Activated T-cell treated with anti-CD3 and anti-CD28 coated beads, Interleukin-2, amount 50 U/mL, for 24 hours (primary cell): ENCODE measurements at places on chromosomes 6 and 20.

DNA sequence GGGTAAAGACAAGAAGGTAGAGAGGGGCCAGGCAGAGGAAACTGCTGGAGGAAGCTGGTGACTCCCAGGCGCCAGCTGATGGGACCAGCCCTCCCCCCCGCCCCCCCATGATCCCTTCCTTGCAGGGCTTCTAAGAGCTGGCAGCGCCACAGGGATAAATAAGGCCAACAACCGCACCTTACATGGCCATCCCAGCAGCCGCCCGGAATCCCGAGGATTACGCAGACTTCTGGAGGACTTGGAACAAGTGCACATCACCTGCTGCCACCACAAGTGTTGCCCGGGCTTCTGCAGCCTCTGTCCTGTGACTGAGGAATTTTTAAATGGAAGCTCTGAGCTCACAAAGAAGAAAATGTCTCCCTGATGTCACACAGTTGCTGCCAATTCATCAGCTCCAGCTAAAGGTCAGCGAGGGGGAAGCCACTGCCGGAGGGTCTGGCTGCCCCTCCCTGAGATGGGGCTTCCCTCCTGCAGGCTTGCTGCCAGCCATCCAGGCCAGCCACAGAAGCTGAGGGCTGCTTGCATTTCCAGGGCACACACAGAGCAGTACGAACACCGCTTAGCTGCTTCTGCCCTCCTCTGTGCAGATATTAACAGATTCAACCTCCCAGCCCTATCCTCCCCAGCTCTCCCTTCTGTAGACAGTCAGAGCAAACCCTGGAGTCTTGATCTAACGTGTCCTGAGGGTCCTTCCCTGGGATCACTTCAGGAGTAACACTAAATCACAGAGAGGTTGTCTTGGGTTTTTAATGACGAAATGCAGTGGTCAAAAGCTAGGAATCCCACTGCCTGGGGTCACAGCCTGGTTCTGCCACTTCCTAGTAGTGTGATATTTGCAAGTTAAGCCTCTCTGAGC is 38.6 kb upstream of the PIM1 start:
- no peak overlapping the region for H3K27ac ChIP-seq
- H3K4me3 ChIP-seq: no peak overlapping the region
- no peak for DNase-seq
- no peaks in the 10 kb centered on the region for H3K36me3 ChIP-seq
- peaks cover 17% of the 10 kb centered on the region for H3K4me1 ChIP-seq

DNA sequence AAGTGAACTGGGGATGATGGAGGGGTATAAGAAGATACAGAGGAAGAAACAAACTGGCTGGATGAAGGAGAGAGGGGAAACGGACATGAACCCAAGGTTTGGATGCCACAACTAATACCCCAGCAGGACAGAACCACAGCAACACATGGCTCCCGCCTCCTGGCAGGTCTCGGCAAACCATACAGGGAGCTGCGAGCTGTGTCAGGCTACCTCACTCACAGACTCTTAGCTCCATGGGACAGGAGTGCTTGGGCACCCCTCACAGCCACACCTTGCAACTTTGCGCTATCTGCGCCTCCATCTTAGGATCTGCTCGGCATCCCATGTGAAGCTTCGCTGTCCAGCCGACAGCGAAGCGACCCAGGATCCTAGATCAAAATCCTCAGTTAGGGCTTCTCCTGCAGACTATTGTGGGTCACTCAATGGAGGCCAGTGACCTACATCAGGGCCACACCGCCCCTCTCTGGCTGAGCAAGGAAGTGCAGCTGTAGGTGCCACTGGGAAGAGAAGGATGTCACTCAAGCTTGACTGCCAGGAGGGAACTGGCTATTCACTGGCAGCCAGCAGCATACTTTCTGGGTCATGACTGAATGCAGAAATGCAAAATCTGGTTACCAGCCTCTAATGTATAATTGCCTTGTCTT is 174.4 kb upstream of the RIN2 start:
- no peaks in the 10 kb centered on the region for H3K27me3 ChIP-seq
- no peaks in the 10 kb centered on the region for H3K36me3 ChIP-seq
- H3K4me3 ChIP-seq: no peak overlapping the region
- H3K4me1 ChIP-seq: no peaks in the 10 kb centered on the region

DNA sequence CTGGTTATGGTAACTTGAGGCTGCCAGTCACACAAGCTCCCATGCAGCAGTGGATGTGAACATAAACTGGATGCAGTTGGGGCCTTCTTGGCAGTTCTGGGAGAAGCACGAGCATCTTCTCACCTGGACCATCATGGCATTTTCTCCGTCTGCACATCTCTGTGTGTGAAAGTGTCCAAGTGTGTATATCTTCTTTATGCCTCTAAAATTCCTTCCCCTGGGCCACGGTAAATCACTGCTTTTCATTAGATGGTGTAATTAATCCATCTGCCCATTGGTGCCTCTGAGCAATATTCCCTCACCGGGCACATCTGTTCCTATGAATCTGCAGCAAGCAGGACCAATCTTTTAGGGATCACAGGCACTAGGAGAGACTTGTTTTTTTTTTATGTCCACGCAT is 138.0 kb downstream of the MAP3K7 start:
- DNase-seq: no peak
- no peaks in the 10 kb centered on the region for H3K36me3 ChIP-seq
- no peak overlapping the region for H3K27ac ChIP-seq
- H3K4me3 ChIP-seq: no peak overlapping the region

- H3K4me3 ChIP-seq: no peak overlapping the region
- H3K27ac ChIP-seq: no peak overlapping the region
- no peaks in the 10 kb centered on the region for H3K36me3 ChIP-seq
These were observed 37.8 kb downstream of the SIRPA start for GRCh38 chr20:1932971-1933370.

- DNase-seq: no peak
- H3K4me1 ChIP-seq: no peaks in the 10 kb centered on the region
- H3K36me3 ChIP-seq: no peaks in the 10 kb centered on the region
- H3K4me3 ChIP-seq: no peak overlapping the region
- H3K27me3 ChIP-seq: peaks cover 4% of the 10 kb centered on the region
- H3K27ac ChIP-seq: no peak overlapping the region
These were observed 277.3 kb downstream of the TAF4 start for GRCh38 chr20:61788343-61788742.

DNA sequence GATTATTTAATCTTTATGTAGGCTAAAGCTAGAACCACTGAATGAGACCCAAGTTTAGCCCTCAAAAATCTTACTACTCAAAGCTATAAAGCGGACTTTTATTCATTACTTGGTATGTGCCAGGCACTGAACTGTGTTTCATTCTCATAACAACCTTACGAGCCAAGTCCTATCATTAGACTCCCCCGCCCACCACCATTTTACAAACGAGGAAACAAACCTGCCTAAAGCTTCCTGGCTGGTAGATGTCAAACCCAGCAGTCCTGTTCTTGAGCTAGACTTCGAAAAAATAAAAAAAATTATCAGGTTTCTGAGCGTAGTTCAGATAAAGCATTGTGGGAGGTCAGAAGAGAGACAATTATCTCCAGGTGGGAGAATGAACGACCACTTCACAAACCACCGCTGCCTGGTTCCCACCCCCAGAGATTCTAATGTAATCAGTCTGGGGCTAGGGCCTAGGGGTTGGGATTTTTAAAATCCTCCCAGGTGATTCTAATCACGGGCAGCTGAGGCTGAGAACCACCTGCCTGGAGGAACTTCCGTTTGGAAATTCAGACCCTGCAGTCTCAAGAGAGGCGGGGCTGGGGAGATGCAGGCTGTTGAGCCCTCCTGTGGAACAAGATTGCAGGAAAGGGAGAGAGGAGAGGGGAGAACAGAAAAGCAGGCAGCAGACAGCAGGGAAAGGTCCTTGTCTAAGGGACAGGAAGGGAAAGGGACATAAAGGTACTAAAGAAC is 8.6 kb downstream of the ADTRP start:
- H3K4me3 ChIP-seq: no peak overlapping the region
- no peaks in the 10 kb centered on the region for H3K36me3 ChIP-seq
- peaks cover 32% of the 10 kb centered on the region for H3K4me1 ChIP-seq
- H3K27me3 ChIP-seq: peaks cover 1% of the 10 kb centered on the region

- H3K4me3 ChIP-seq: no peak overlapping the region
- H3K27ac ChIP-seq: no peak overlapping the region
- H3K4me1 ChIP-seq: peaks cover 20% of the 10 kb centered on the region
These were observed 70.6 kb downstream of the OLIG3 start for GRCh38 chr6:137423451-137424168.
